ENCODE measurements at places on chromosomes 4 and X.

DNA sequence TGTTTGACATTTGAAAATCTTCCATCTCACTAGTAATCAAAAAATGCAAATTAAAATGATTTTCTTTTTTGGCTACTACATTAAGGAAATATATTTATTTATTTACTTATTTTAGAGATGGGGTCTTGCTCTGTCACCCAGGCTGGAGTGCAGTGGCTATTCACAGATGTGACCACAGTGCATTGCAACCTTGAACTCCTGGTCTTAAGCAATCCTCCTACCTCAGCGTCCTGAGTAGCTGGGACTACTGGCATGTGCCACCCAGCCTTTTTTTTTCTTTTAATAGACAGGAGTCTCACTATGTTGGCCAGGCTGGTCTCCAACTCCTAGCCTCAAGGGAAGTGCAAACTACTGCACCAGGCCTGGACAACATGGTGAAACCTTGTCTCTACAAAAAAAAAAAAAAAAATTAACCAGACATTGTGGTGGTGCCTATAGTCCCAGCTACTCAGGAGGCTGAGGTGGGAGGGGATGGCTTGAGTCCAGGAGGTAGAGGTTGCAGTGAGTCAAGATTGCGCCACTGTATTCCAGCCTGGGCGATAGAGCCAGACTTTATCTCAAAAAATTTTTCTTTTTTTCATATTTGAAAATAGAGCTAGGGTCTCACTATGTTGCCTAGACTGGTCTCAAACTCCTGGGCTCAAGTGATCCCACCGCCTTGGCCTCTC lies 4.4 kb upstream of the SMIM14 start:
- DNase-seq: no peak

DNA sequence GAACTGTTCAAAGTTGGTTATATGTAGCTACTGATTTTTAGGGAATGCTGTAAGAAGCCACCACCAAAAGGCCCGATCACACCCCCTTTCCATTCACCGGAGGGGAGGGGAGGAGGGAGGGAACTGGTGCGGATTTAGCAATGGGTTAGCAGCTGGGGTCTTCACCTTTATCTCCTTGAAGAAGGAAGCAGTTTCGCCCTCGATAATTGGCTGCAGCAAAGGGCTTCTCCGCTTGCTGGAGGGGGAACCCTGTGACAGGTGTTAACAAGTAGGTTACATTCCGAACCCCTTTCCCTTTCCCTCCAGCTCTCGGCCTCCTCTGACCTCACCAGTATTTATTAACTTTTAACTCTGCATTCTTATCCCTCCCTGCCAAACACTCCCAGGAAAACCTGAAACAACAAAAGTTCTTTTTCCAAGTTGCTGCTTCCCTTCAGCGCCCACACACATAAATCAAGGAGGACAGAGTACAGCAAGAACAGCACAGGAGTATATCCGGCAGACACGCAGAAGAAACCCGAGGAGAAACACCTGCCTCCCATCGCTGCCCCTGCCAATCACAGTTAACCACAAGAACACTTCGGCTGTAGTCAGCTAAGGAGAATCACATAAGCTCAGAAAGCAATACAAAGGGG lies 39.8 kb upstream of the NAP1L5 start:
- DNase-seq: no peak

DNA sequence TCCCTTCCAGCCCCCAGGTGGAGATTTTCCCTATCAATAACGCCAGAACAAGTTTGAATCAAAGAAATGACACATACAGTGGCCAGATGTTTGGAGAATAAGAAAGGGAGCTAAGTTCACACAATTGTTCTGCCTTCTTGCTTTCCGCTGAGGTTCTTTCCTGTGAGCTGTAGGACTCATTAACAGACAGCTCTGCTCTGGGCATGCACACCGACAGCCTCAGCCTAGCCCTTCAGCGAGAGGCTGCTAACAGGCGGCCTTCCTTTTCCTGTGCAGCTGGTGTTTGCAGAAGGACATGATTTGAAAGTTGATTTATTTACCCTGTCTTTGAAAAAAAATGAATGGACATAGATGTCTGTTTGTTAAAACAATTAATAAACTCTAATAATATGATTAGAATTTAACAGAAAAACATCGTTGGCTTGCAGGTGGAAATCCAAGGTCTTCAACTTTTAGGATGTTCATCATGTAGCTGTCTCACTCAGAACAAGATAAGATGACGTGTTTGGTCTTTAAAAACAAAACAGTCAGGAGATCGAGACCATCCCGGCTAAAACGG lies 183.3 kb downstream of the KDR start:
- DNase-seq: no peak

DNA sequence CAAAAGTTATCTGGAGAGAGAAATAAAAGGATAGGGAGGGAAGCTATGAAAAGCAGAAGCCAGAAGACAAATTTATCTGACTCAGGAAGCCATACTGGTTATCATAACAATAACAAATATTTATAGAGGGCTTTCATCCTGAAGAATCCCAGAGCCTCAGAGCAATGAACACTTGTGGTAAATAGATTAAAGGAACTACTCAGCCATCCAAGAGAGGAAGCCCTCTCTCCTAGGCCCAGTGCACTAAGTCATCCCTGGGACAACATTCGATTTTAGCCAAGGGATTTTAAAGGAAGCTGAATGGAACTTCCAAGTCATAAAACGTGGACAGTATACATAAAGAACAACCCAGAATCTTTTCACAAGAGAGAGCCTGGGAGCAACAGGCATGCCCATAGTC lies 76.9 kb downstream of the COL4A6 start:
- no peak for DNase-seq

- DNase-seq: no peak
Observed at GRCh38 chr4:107212565-107212964, 176.5 kb upstream of the DKK2 start.

- DNase-seq: no peak
Observed at GRCh38 chr4:141905751-141906150, 269.4 kb downstream of the IL15 start.

DNA sequence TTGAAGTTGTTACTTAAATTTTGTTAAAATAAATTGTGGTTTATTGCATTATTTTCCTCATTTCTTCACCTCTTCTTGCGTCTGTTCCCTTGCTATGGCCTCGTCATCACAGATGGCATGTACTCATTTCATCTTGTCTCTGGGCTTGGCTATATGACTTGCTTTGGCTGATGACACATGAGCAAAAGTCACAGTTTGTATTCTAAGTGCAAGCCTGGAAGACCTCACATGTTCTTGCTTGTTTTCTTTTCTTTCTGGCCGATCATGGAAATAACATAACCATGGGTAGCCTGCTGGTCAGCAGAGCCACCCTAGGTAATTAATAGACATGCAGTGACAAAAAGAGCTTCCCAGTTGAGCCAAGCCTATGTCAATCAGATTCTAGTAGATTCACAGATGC lies 527.9 kb downstream of the SPRY1 start:
- DNase-seq: no peak
